ENCODE measurements at places on chromosomes 5 and 9.

DNA sequence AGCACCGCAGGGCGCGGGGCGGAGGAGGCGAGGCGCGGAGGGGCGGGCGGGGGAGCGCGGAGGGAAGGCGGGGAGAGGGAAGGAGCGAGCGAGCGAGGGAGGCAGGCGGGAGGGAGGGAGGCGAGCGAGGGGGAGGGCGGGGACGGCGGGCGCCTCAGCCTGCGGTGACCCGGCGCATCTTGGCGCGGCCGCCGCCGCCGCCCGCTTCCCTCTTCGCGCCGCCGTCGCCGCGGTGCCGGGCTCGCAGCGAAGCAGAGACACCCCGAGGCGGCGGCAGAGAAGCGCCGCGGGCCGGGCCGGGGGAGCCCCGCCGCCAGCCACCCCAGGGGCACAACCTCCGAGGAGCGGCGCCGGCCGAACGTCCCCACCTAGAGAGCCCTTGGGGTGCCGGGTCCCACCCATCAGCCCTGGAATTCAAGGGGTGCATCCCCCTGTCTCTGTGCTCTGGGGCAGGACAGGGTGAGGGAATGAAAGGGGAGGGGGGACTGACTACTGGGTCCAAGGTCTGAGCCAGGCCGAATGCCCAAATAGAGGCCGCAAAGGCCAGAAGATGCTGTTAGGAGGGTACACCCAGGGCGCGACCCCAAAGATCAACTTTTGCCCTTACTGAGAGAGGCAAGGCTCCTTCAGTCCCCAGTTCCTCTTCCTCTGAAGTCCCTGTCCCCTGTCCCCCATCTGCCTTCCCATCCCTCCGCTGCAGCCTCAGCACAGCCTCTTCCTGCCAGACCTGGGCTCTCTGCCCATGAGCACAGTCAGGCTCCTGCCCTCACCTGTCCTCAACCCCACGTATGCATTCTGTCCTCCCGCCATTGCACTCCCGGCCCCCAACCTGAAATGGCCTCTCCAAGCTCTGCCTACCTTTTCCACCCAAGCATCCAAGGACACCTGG lies at the start of gene ADAMTS2:
TSS of gene ADAMTS2 (minus strand) at position 29 of the 889 bp plus-strand sequence. CDS start 133 bp downstream, outside the sequence.
- no peak for DNase-seq

DNA sequence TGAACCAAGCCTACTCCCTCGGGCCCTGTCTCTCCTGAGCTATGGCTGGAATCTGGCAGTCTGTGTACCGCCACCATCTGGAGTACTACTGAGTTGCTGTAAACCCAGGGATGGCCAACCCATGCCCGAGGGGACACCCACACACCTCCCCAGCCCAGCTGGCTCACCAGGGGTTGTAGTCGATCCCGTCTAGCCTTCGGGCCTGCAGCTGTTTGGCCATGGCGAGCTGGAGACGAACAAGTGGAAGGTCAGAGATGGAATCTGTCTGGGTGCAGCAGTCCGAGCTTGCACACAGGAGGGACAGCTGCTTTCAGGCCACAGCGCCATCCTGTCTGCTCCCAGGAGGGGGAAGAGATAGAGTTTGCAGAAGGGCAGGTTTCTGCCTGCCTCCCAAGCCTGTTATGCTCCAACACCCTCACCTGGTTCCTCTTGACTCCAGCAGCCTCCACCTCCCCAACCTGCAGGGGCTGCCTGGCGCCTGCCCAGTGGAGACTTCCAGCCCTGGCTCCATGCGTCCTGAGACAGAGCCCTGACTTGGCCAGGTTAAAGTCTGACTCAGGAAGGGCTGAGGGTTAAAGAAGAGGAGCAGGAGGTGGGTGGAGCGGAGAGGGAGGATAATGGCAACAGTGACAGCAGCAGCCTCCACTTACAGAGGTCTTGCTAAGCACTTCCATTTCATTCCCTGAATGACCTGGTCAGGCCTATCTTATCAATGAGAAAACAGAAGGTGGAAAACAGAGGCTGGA lies 15.8 kb upstream of the SPOUT1 start:
- DNase-seq, result no peak

- DNase-seq, result no peak
Measured at GRCh38 chr5:83931969-83932368, 211.3 kb upstream of the HAPLN1 start.

DNA sequence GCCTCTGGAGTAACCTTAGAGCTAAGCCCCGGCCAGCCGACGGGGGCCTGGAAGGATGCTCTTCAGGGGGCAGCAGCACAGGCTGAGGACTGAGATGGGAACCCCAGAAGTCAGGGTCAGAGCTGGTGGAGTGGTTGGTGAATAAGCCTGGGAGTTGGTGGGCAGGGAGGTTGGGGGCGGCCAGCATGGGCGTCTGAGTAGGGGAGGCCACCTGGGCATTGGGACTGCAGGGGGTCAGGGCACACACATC lies 14.4 kb downstream of the NINJ1 start:
- DNase-seq, result no peak

- no peak for DNase-seq
Measured at GRCh38 chr9:93457006-93457405, 3.6 kb upstream of the FAM120AOS start.

DNA sequence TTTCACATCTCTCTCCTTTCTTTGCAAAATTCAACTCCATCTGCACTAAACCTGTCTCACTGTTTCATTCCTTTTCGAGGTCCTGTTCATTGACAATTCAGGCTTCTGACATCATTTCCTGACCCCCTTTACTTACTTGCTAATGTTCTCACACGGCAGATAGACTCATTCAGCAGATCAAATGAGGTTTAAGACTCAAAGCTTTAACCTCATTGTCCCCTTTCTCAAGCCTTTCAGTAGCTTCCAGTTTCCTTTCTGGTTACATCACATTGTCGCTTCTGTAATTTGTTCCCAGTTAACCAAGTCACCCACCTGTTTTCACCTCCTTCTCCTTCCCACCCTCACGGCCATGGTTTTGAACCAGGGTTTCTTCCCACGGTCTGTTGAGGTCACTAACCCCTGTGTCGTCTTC lies 143.4 kb upstream of the OTULINL start:
- DNase-seq, result no peak

- DNase-seq, result no peak
Measured at GRCh38 chr5:157618191-157618765, 34.0 kb downstream of the SOX30 start.

GRCh38 chr5:93477816-93478215 lies 103.2 kb downstream of the NR2F1-AS1 start:
- DNase-seq, result no peak

GRCh38 chr9:124932333-124932732 lies 8.6 kb downstream of the GOLGA1 start:
- no peak for DNase-seq

- no peak for DNase-seq
Measured at GRCh38 chr5:8749556-8749955, 796.3 kb downstream of the SEMA5A start.

- no peak for DNase-seq
Measured at GRCh38 chr9:76607730-76608436, 148.9 kb downstream of the GCNT1 start.
